ENCODE measurements at places on chromosomes 5 and 9. TPM values are rescaled to one million over a fixed set of nuclear protein-coding genes. Genes with fewer than 3 reads are reported as not detected.

DNA sequence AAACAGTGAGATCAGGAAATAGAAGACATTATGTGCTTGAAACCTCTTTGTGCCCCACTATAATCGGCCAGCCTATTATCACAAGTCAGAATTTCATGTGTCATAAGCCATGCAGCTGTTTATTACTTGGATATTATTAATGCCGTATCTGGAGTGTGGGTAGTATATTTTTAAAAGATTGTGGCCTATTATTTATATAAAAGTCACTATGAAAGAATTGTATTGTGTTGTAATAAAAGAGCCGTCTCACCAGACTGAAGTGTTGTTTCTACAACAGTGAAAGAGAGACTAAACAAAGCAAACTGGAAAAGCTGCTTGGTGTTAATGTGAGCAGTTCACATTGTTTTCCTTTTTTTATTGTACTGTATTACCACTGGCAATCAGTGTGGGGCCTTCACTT is 449.1 kb downstream of the PSAT1 start:
- no peaks in the 10 kb centered on the region for H3K36me3 ChIP-seq
- H3K27me3 ChIP-seq: no peaks in the 10 kb centered on the region
- H3K4me1 ChIP-seq: no peaks in the 10 kb centered on the region
- no peak overlapping the region for H3K4me3 ChIP-seq
- DNase-seq: peak; percentile 41

DNA sequence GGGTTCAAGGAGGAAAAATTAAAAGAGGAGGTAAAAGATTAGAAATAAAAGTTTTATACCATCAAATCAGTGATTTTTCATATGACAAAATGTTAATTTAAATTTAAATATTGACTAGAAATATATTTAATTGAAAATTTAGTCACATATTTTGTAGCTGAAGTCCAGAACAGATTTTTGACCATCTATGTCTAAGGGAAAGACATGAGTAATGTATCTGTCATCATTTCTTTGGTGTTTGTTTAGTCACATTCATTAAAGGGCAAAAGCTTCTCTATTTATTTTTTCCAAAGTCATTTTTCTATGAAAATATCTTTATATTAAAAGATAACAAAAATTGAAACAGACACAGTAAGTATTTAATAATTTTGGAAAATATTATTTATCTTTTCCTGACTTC is 252.0 kb upstream of the ISL1 start:
- H3K27me3 ChIP-seq: no peaks in the 10 kb centered on the region
- H3K4me3 ChIP-seq: no peak overlapping the region
- H3K27ac ChIP-seq: no peak overlapping the region
- H3K4me1 ChIP-seq: no peaks in the 10 kb centered on the region
- DNase-seq: no peak

- no peaks in the 10 kb centered on the region for H3K36me3 ChIP-seq
- no peak for DNase-seq
- no peak overlapping the region for H3K27ac ChIP-seq
- peaks cover 4% of the 10 kb centered on the region for H3K4me1 ChIP-seq
- peaks cover 22% of the 10 kb centered on the region for H3K27me3 ChIP-seq
Observed at GRCh38 chr5:3201941-3202340, 393.7 kb upstream of the IRX1 start.

- H3K36me3 ChIP-seq: no peaks in the 10 kb centered on the region
- H3K4me1 ChIP-seq: no peaks in the 10 kb centered on the region
- no peak for DNase-seq
- H3K27ac ChIP-seq: no peak overlapping the region
Observed at GRCh38 chr5:126268697-126269315, 154.4 kb upstream of the GRAMD2B start.

GRCh38 chr9:131769361-131769760 is 29.5 kb upstream of the RAPGEF1 start:
- no peak overlapping the region for H3K27ac ChIP-seq
- no peaks in the 10 kb centered on the region for H3K4me1 ChIP-seq
- H3K4me3 ChIP-seq: no peak overlapping the region
- no peaks in the 10 kb centered on the region for H3K36me3 ChIP-seq
- no peak for DNase-seq

GRCh38 chr9:129400001-129400970 is 220.6 kb downstream of the C9orf50 start:
- H3K4me1 ChIP-seq: peaks cover 28% of the 10 kb centered on the region
- H3K4me3 ChIP-seq: no peak overlapping the region
- no peaks in the 10 kb centered on the region for H3K36me3 ChIP-seq

DNA sequence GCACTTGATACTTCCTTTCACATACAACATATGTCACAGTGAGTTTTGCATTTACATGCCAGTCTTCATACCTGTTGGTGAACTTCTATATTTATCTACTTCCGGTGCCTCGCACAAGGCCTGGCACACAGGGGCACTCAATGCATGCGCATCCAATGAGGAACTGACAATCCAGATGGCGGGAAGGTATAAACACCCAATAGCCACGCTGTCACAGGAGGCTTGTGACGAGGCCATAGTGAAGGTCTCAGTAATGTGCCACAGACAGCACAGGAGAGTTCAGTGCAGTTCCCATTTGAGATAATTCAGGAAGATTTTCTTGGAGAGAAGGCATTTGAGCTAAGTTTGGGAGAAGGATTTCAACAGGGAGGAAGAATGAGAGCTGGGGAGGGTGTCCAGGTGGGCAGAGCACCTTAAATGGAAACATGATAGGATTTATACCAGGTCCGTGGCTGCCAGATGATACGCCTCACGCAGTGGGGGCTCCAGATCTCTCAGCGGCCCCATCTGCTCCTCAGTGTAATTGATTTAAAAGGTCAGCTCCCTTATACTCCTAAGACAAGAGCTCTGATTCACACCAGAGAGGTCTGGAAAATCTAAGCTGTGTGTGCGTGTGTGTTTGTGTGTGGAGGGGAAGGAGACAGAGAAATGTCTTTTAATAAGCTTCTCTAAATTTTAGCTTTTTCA is 206.2 kb downstream of the DCP2 start:
- H3K27ac ChIP-seq: no peak overlapping the region
- H3K4me1 ChIP-seq: peaks cover 5% of the 10 kb centered on the region

ASS1 gene
- total RNA-seq: 51.2 TPM

ALG2 gene
- 41.3 TPM for total RNA-seq

HDHD3 gene
- 17.0 TPM for total RNA-seq

DNA sequence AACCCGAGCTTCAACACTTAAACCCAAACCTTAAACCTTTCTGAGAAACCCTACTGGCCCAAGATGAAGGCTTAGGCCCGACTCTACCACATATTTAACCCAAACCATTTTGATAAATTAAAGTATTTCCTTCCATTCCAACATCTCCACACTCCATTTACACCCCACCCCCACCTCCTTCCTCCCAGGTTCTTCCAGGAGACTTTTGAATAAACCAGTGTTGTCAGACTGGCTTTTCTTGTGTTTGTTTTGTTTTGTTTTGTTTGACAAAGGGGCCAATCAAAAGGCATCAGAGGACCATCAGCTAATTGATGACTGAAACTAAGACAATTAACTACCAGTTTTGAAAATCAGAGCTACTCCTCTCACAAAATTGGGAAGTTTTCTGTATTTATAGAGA is 4.6 kb upstream of the ZNF608 start:
- no peaks in the 10 kb centered on the region for H3K27me3 ChIP-seq
- no peaks in the 10 kb centered on the region for H3K4me1 ChIP-seq
- no peaks in the 10 kb centered on the region for H3K36me3 ChIP-seq
- no peak overlapping the region for H3K27ac ChIP-seq
- no peak overlapping the region for H3K4me3 ChIP-seq
- DNase-seq: no peak

GRCh38 chr5:57976506-57976905 is 483.4 kb downstream of the PLK2 start:
- H3K4me3 ChIP-seq: no peak overlapping the region
- no peak overlapping the region for H3K27ac ChIP-seq
- H3K4me1 ChIP-seq: no peaks in the 10 kb centered on the region
- H3K27me3 ChIP-seq: no peaks in the 10 kb centered on the region

DNA sequence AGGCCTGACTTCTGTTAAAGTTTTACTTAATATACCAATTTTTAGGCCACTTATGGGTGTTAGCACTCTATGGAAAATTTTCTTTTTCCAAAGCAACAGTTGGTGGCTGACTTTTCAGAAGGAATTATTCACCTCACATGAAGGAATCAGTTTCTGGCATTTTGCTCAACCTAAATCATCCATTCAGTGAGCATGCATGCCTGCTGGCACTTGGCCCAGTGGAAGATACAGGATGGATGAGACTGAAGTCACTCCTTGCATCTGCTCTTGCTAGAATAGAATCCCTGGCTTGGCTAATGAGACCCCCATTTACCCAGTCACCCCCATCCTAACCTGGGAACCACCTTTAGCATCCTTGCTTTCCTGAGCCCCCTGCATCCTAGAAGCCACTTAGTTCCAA is 131.7 kb downstream of the WDR41 start:
- no peaks in the 10 kb centered on the region for H3K27me3 ChIP-seq
- DNase-seq: no peak
- no peak overlapping the region for H3K27ac ChIP-seq
- no peak overlapping the region for H3K4me3 ChIP-seq
- H3K4me1 ChIP-seq: no peaks in the 10 kb centered on the region

DNA sequence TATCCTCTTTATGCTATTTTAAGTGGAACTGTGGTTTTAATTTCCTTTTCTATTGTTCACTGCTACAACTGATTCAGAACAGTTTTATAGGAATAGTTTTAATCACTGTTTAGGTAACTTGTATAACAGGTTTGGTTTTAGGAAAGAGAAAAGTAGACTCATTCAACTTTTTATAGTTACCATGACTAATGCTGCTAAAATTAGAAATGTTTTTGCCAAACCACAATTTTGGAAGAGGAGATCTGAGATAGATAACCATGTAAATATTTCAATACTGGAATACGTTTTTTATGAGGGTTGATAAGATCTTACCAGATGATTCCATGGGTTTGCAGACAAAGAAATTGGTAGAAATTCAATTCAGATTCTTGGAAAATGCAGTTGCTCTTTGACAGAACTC is 404.6 kb upstream of the ARRDC3 start:
- H3K36me3 ChIP-seq: no peaks in the 10 kb centered on the region
- no peak overlapping the region for H3K4me3 ChIP-seq
- no peak overlapping the region for H3K27ac ChIP-seq
- no peaks in the 10 kb centered on the region for H3K4me1 ChIP-seq

- no peaks in the 10 kb centered on the region for H3K36me3 ChIP-seq
- no peak overlapping the region for H3K4me3 ChIP-seq
- H3K27ac ChIP-seq: no peak overlapping the region
- no peaks in the 10 kb centered on the region for H3K27me3 ChIP-seq
- no peak for DNase-seq
- no peaks in the 10 kb centered on the region for H3K4me1 ChIP-seq
Observed at GRCh38 chr5:151056379-151057325, 24.2 kb downstream of the TNIP1 start.

NME5 gene
- total RNA-seq: 15.8 TPM

GPRIN1 gene
- total RNA-seq: 0.97 TPM

DNA sequence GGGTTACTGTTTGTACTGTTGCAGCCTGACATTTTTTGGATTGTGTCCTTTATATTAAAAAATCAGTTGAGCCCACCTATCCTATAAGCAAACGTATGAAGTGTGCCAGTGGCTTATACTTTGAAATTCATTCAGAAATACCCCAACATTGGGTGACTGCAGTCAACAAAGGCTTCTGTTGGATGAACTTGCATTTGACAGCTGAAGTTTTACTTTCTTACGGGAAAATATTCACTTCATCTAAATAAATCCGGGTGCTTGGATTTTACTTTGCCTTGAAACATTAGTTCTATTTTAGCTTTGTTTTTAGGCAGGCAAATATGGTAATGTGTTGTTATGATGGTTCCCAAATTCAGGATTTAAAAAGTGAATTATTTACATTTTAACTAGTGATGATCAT is 21.7 kb downstream of the EXOSC2 start:
- no peaks in the 10 kb centered on the region for H3K36me3 ChIP-seq
- no peak for DNase-seq
- H3K27me3 ChIP-seq: no peaks in the 10 kb centered on the region
- no peak overlapping the region for H3K4me3 ChIP-seq
- no peak overlapping the region for H3K27ac ChIP-seq

DNA sequence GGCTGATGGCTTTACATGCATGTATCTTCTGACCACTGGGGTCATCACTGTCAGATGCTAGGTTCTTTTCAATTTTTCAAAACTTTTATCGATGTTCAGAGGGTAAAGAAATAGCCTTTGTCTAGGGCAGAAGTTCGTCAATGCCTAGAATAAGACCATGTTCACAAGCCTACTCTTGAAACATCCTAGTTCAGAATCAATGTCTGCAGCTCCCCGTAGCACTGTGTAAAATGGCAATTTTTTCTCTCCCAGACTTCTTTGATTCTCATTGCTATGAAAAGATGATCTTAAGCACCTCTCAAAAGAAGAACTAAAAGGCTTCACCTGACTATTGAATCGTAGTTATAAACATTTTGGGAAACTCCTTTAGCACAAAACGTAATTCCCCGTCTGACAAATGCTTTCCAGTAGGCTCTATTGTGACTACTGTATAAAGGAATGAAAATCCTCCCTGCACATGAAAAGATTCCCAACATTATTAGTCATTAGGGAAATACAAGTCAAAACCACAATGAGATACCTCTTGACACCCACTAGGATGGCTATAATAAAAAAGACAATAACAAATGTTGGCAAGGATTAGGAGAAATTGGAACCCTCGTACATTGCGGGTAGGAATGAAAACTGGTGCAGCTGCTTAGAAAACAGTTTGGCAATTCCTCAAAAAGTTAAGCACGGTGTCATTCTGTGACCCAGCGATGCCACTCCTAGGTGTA is 263.5 kb downstream of the ARHGAP26 start:
- no peak for DNase-seq
- H3K4me3 ChIP-seq: no peak overlapping the region
- no peaks in the 10 kb centered on the region for H3K4me1 ChIP-seq
- H3K27me3 ChIP-seq: no peaks in the 10 kb centered on the region
- peaks cover 2% of the 10 kb centered on the region for H3K36me3 ChIP-seq
- H3K27ac ChIP-seq: no peak overlapping the region

DNA sequence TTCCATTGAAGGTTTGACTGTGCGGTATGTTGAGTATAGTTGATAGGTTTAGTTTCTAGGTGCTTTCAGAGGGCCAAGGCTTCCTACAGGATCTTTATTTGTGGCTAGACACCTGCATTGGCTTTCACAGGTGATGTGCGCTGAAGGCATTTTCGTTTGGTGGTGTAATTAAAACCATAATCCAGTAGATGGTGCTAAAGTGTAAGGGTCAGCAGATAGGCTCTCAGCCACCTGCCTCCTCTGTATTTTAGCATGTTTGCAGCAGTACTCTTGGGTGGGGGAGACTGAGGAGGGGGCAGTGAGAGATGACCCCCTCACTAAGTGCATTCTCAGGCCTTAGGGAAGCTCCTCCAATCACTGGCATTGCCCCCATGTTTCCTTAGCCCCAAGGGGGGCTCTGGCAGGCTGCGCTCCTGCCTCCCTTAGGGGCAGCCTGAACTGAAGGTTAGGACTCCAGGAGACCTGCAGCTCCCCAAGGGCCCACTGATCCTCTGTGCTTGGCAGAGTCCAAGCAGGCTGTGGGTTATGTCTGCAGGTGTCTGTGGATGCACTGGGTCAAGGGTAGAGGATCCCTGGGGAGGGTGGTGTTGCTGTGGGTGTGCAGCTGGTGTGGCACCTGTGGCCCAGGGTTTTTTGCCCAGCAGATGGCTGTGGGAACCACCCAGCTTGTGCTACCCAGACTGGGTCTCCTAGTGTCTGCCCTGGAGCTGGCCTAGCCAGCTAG is 23.4 kb downstream of the CDK20 start:
- no peak overlapping the region for H3K27ac ChIP-seq
- H3K27me3 ChIP-seq: no peaks in the 10 kb centered on the region
- H3K4me3 ChIP-seq: no peak overlapping the region
- H3K36me3 ChIP-seq: no peaks in the 10 kb centered on the region

All from lung (tissue), 17 donors.